ENCODE measurements at places on chromosomes 5 and 9. TPM values are rescaled to one million over a fixed set of nuclear protein-coding genes. Genes with fewer than 3 reads are reported as not detected.

- DNase-seq, result no peak
Observed at GRCh38 chr9:91417602-91418214, 5.9 kb downstream of the NFIL3 start.

Gene GRM6
- total RNA-seq, result not detected

Gene SUSD3
- 17.8 TPM for total RNA-seq

Gene CARD9
- total RNA-seq, result 2.5 TPM

DNA sequence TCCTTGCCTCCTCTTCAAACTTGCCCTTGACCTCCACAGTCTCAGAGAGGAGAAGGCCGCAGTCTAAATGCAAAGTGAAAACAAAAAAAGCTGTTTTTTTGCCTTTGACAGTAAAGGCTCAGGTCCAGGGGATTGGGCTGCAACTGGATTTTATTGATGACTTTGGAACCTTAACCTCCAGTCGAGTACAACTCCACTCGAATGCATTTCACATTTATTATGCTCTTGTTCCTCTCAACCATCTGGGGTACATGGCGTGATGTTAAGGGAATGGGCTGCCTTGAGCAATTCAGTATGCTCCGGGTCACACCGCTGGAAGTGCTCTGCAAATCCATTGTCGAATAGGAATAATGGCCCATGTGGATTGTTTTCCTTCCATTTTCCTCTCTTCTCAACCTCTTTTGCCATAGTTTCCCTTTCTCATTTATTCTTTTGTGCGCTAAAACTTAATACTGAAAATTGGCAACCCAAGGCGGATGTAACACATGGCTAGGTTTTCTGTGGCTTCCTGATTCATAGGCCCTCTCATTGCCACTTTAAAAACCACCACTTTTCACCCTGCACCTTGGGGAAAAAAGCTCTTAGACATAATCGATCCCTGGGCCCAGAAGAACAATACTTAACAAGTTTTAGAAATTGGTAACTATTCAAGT lies 34.3 kb downstream of the ITK start:
- no peak for DNase-seq

DNA sequence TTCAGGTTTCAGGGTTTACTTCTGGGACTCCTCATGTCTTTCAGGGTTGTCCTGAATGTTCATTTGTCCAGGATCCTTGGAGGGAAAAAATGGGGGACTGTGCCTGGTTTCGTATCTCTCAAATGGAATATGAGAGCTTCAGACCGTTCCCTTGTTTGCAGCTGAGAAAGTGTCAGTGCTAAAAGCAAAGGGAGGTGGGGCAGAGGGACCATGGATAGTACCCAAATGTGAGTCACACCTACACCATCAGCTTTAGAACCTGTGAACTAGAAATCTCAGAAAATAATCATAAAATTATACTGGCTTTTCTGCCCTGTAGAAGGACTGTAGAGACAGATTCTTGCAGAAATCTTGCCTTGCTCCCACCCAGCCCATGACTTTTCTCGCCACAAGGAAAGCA lies 84.3 kb upstream of the TAF11L2 start:
- DNase-seq, result no peak

- DNase-seq, result no peak
Observed at GRCh38 chr5:169157064-169157463, 143.9 kb downstream of the SLIT3 start.

DNA sequence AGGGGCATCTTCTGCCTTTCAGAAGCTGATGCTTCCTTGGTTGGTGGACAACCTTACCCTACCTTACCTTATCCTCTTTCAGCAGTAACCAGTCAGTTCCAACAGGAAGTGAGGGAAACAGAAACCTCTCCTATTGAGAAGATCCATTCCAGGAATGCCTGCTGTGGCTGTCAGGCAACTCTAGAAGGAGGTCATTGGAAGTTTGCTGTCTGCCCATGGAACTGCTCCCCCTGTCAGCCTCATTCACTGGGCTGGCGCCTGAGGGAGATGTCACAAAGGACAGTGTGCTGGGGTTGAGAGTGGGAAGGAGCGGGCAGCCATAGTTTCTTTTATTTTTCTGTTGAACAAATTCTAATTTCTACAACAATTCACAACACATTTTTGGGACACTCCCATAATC lies 54.7 kb downstream of the IRX1 start:
- DNase-seq, result no peak

- no peak for DNase-seq
Observed at GRCh38 chr9:130535818-130536521, 43.4 kb upstream of the FUBP3 start.

DNA sequence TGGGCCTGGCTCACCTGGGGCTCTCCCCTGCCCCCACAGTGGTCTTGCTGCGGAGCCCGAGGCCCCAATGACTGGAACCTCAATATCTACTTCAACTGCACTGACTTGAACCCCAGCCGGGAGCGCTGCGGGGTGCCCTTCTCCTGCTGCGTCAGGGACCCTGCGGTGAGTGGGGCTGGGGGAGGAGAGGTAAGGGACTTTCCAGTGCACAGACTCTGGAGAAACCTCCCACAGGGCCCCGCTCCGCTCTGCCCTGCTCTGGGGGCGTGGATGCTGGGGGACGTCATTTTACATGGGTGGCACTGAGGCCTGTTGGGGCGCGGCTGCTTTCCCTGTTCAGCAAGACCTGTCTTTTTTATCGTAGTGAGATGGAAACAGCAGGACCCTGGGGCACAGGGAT lies 7.6 kb downstream of the TSPAN17 start:
- no peak for DNase-seq

- no peak for DNase-seq
Observed at GRCh38 chr5:133993185-133993936, 11.4 kb downstream of the VDAC1 start.

Gene DCAF10
- total RNA-seq, result 23.2 TPM

- no peak for DNase-seq
Observed at GRCh38 chr5:74801941-74802340, 34.9 kb downstream of the NSA2 start.

Measured in omental fat pad (tissue), 4 donors.